HS-27A (cell line): ENCODE measurements at places on chromosomes 5 and 9.

DNA sequence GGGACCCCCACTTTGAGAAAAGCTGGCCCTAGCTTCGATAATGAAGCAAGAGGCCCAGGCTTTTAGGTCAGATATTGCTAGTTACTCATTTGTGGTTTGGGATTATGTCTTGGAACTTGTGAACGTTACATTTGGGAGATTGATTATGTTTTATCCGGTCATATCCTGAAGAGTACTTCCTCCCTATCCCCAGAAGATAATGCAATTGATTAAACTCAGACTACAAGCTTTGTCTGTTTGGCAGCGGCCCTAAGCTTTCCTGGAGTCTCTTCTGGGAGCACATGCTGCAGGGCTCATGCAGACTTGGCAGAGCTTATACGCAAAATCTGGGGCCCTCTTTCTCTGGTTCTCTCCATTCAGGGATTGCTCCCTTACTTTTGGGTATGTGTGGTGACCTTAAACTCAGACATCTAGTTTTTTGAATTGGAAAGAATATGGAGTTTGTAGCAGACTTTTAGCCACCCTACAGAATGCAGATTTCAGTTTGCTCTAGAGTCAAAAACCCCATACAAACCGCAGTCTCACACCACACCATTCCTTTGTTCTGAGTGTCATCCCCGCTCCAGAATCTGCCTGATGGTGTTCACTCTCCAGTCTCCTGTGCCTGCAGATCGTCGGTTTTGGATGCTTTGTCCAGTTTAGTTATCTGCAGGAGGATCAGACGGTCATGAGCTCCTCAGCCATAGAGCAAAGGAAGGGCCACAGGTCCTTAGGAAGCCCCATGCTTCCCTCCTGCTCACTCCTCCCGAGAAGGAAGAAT, 449.5 kb upstream of the TRPC7 start:
- DNase-seq, result peak; percentile 38

- DNase-seq, result peak; percentile 49
Measured at GRCh38 chr5:98631311-98632054, 142.0 kb upstream of the RGMB start.

DNA sequence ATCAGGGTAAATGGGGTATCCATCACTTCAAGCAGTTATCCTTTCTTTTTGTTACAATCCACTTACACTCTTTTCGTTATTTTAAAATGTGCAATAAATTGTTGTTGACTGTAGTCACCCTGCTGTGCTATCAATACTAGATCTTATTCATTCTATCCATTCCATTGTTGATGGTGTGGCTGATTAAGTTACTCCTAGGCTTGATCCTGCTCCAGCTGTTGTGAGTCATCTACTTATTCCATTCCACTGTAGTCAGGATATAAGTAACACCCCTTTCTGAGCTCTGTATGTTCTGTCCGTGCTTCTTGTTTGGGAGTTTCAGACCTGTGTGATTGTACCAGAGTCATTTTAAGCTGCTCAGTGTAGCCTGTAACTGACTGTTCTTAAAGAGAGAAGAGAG, 122.5 kb upstream of the RUSC2 start:
- DNase-seq, result peak; percentile 95

DNA sequence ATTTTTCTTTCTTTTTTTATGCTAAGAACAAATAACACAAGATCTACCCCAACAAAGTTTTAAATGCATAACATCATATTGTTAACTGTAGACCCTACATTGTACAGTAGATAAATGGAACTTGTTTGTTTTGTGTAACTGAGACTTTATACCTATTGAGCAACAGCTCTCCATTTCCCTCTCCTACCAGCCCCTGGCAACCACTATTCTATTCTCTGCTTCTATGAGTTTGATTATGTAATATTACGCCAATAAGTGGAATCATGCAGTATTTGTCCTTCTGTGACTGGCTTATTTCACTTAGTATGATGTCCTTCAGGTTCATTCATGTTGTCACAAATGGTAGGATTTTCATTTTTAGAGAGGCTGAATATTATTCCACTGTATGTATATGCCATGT, 308.2 kb upstream of the PRR16 start:
- DNase-seq, result no peak

DNA sequence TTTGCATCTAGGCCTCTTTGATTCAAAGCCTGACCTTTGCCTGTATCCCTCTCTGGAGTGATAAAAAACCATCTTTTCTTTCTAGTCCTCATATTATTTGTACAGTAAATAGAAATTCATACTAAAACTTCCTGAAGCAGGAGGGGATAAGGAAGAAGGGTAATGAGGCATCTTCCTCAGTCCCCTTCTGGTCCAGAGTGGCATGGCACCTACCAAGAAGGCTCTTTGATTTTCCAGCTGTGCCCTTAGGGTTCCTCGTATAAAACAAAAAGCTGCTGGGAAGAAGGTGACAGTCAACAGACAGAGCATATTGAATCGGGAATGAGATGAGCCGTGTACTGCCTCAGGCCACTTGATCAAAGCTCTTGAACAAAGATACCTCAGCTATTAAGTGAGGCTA, 71.9 kb upstream of the SPDL1 start:
- no peak for DNase-seq

DNA sequence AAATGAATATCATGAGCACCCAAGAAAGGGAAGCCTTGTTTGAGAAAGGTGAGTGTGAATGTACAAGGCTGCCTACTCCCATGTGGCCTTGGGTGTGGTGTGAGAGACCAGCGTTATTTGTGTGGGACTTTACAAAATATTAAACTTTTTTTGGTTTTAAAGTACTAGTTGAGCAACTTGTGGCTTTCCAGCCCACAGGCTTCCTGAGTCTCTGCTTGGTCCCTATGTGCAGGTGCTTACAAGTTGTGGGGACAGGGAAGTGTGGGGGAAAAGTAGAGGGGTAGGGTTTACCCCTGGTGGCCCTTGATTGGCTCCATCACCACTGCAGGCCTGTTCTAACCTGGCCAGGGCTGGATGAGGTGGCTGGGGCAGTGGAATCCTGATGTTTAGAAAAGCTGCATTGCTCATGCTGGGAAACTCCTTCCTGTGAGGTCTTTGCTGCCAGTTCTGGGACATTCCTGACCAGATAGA, 19.7 kb downstream of the PTTG1 start:
- DNase-seq, result no peak

DNA sequence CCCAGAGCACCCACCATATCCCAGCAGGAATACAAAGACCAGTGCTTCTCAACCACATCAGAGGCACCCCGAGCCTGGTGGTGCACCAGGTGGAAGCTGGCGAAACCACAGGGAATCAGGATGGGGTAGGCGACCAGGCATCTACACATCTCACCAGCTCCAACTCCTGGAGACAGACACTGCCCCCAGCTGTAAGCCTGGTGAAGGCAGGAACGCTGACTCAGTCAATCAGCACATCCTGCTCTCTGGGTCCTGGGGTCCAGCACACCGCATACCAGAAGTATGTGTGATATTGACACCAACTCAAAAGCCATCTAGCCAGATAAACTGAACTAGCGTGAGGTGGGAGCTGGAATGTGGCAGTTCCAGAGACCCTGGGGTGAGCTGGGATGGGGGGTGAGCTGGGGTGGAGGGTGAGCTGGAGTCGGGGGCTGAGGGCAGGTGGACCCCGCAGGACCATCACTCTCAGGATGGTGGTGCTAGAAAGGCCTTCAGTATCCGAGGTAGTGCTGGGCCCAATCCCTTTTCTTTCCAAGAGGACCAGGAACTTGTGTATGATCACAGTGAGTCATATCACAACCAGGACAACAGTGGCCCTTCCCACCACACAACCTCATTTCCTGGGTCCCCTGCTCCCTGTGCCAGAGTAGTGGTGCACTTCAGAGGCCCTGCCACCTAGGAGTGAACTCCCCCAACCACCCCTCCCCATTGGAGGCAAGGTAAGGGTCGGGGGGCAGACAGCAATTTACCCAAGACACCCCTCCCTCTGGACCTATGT, 2.5 kb downstream of the DBN1 start:
- DNase-seq, result no peak

GRCh38 chr5:73274121-73274520, 101.1 kb downstream of the TMEM174 start:
- DNase-seq, result no peak

- no peak for DNase-seq
Measured at GRCh38 chr5:45279109-45279508, 417.1 kb downstream of the HCN1 start.

- DNase-seq, result no peak
Measured at GRCh38 chr9:135519179-135519971, 1.9 kb upstream of the LCN1 start.

GRCh38 chr9:81530310-81530810, 159.0 kb downstream of the TLE1 start:
- DNase-seq, result no peak

DNA sequence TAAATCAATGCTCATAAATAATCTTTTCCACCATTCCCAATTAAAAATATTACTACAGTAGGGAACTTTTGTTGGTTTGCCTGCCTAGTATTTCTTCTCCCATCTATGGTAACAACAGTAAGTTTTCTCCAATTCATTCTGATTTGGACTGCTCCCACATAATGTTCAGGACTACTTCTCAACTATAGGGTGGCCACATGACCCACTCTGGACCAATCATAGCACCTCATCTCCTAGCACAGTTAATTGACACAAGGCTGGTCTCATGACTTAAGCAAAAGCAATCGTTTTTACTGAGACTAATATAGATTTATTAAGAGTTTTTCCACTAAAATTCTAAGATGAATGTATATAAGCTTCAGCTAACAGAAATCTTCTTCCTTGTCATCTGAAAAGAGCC, 28.7 kb upstream of the SLCO6A1 start:
- no peak for DNase-seq

- no peak for DNase-seq
Measured at GRCh38 chr9:21558615-21559401, 76.7 kb upstream of the IFNE start.
